ENCODE measurements at places on chromosomes 4 and X. TPM values are rescaled to one million over a fixed set of nuclear protein-coding genes. Genes with fewer than 3 reads are reported as not detected.

GAGE2A gene
- total RNA-seq: not detected

- no peak for DNase-seq
Measured at GRCh38 chr4:83146841-83147240, 32.3 kb upstream of the PLAC8 start.

GRCh38 chr4:184424993-184425758 is 49.2 kb downstream of the IRF2 start:
- DNase-seq: no peak

- no peak for DNase-seq
Measured at GRCh38 chr4:36308150-36308549, 26.7 kb downstream of the DTHD1 start.

CLNK gene
- not detected for total RNA-seq

- DNase-seq: no peak
Measured at GRCh38 chrX:43644124-43644701, 11.9 kb upstream of the MAOA start.

IL21 gene
- not detected for total RNA-seq

DNA sequence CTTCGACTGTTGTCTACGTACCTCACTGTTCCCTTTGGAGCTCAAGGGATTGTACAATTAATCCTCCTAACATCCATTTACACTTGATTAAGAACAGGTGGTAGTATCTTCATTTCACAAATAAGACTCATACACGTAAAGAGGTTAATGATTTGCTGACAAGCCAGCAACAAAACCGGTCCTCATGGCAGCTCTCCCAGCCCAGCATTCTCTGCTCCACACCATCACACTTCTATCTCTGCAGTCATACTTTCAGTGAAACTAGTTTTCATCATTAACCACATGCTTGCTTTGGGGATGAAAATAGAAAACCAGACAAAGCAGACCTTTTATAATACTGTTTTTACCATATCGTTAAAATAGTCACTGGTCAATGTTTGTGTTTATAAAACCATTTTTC is 28.7 kb upstream of the CASK start:
- DNase-seq: no peak

NAP1L5 gene
- 2.2 TPM for total RNA-seq

- no peak for DNase-seq
Measured at GRCh38 chr4:24089851-24090534, 200.1 kb upstream of the PPARGC1A start.

DNA sequence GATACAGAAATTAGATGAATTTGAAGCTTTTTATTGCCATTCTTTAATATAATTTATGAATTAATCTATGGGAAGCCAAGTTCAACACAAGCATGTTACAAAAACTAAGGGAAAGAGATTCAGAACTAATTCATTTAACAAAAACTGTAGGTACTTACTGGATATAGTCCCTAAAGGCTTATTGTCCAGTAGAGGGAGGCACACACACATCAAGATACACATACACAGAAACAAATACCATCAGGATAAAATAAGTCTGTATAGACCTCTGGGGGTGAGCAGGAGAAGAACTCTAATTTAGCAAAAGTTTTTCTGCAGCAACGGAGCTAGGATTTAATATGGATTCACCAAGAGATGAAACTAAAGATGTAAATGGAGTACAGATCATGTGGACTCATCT is 83.0 kb upstream of the IL13RA1 start:
- DNase-seq: peak; percentile 54

- DNase-seq: no peak
Measured at GRCh38 chr4:25092139-25092538, 61.4 kb upstream of the LGI2 start.

SOX3 gene
- total RNA-seq: not detected

GRCh38 chr4:44132526-44132925 is 316.1 kb downstream of the KCTD8 start:
- no peak for DNase-seq

GAGE12D gene
- total RNA-seq: not detected

HERC5 gene
- total RNA-seq: 0.29 TPM

ADGRG2 gene
- total RNA-seq: not detected

IQSEC2 gene
- 0.17 TPM for total RNA-seq

GRCh38 chr4:139839403-139840031 is 173.9 kb downstream of the MGST2 start:
- no peak for DNase-seq

- peak; percentile 76 for DNase-seq
Measured at GRCh38 chr4:185640811-185641675, 105.7 kb upstream of the PDLIM3 start.

DNA sequence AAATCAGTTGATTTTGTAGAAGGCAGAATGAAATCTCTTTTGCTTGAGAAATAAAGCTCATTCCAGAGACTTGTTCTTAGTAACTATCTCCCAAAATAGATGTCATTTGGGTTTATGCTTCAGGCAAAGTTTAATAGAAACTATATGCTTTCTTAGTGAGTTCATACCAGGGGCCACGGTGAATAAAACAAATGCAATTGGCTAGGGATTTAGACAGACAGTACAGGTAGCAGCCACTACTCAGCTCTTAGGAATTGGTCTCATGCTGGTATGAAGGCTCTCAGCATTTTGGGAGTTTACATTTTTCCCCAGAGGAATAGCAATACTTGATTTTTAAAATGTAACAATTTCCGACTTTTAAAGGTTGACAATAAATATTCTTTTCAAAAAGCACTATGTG is 27.0 kb downstream of the GYPA start:
- no peak for DNase-seq

DNA sequence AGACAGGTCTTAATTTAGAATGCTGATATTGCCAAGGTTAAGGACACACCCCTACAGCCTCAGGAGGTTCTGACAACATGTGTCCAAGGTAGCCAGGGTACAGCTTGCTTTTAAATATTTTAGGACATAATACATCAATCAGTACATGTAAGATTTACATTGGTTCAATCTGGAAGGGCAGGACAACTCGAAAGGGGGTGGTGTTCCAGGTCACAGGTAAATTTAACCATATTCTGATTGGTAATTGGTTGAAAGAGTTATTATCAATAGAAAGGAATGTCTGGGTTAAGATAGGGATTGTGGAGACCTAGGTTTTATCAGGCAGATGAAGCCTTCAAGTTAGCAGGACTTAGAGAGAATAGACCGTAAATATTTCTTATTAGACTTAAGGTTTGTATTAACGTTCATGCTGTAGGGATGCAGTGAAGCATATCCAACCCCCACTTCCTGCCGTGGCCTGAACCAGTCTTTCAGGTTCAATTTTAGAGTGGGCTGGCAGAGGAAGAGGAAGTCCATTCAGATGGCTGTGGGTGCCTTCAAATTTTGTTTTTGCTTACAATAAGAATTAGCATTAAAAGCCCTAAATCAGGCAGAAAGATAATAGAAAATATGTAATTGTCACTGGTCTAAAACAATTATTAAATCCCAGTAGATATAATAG is 136.5 kb upstream of the GALNTL6 start:
- no peak for DNase-seq
